ENCODE measurements at places on chromosomes 4 and X.

DNA sequence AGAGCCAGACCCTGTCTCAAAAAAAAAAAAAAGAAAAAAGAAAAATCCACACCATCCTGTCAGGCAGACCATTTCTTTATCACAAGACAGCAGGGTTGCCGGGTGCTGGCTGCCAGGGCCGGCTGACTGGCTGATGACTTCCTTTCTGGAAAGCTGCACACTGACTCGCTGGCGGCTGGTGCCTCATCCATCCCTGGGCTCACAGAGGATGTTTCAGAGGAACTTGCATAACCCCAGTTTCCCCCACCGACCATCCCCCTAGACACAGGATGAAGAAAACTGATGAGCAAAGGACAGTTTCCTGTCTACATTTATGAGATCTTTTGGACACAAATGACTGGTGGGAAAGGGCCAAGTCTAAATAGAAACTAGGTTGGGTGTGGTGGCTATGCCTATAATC, 14.1 kb downstream of the HPSE start:
- no peak for DNase-seq

DNA sequence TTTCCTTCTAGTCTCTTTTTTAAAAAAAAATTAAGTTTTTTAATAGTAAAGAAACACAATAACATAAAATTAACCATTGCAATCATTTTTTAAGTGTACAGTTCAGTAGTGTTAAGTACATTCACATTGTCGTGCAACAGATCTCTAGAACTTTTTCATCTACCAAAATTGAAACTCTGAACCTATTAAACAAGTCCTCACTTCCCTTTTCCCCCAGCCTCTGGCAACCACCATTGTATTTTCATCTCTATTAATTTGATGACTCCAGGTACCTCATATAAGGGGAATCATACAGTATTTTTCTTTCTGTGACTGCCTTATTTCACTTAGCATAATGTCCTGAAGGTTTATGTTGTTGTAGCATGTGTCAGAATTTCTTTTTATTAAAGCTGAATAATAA, 31.8 kb downstream of the MSL3 start:
- DNase-seq: no peak

- no peak for DNase-seq
These were observed 1.0 kb upstream of the CLDN22 start for GRCh38 chr4:183321079-183321478.

DNA sequence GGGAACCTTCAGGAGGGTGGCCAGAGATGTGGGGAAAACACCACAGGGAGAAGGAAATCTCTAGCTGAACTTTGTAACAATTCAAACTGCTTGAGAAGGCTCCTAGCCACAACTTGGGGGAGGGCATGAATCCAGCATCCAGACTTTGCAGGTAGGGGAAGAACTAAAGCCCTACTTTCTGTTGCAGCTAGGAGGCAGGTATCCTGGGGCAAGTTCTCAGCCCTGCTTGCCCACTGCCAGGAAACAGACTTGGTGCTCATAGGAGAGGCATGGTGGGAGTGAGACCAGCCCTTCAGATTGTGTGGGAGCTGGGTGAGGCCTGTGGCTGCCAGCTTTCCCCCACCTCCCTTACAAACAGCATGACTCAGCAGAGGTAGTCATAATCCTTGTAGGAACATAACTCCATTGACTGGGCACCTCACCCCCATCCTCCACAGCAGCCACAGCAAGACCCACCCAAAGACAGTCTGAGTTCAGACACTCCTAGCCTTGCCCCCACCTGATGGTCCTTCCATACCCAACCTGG, 209.5 kb upstream of the CPEB2 start:
- no peak for DNase-seq

DNA sequence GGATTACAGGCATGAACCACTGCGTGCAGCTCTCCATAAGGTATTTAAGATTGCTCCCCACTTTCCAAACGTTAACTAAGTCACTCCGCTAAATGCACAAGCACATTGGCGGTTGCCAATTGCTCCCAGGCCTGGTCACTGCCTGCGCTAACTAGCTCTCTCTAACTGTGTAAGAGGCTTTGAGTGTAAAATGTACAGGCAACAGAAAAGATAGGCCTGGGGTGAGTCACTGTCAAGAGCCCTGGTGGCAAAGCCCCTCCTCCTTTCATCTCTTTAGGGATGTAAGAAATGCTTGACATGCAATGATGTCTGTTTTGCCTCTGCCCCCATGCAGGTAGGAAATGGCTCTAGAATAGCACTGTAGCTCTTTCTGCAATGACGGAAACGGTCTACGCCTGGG, 329.7 kb upstream of the GATB start:
- no peak for DNase-seq

DNA sequence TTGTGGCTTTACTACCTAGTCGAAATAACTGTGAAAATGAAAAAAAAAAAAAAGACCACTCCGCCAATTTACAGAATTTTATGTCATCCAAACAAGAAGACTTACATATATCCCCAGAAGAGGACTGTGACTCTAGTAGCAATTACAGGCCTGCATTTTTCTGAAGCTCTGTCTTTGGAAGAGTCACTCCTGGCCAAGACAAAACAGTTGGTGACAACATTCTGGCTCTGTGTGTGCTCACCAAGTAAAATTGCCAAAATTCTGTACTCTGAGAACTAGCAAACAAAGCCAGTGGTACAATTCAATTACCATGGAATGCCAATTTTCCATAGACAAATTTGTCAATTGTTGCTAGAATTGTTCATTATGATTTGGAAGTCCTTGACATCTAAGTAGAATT, 311.1 kb downstream of the PDGFC start:
- DNase-seq: no peak

DNA sequence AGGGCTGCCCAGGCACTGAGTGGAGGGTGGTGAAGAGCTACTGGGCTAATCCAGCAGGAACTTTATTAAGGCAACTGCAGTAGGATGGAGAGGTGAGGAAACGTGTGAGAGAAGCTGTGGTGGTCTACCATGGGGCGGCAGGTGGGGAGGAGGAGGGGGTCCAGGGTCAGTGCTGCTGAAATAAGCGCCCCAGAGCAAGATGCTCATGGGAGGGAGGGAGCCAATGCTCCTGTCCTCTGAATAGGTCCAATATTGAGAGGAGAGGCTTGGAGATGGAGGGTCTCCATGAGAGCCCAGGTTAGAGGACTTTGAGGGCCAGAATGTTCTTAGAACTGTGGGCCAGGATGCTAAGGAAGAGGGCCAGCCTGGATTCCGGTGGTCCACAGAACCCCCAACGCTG, 35.2 kb downstream of the EVC start:
- DNase-seq: no peak

DNA sequence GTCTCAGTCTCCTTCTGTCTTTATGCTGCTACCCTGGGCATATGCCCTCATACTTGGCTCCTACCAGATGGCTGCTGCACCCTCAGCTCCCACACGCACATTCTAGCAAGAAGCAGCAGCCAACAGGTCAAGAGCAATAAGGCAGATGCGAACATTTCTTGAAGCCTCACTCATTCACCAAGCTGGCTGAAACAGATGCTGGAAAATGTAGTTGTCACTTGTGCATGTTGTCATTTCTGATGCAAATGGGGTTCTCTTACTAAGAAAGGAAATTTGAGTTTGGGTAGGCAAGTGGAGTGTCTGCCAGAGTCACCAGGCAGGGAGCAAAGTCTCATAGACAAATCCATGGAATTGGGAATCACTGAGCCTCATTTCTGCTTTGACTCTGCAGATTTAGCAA, 57.4 kb upstream of the SORBS2 start:
- DNase-seq: no peak

GRCh38 chrX:27276751-27277150, 186.4 kb downstream of the PPP4R3C start:
- DNase-seq: no peak

DNA sequence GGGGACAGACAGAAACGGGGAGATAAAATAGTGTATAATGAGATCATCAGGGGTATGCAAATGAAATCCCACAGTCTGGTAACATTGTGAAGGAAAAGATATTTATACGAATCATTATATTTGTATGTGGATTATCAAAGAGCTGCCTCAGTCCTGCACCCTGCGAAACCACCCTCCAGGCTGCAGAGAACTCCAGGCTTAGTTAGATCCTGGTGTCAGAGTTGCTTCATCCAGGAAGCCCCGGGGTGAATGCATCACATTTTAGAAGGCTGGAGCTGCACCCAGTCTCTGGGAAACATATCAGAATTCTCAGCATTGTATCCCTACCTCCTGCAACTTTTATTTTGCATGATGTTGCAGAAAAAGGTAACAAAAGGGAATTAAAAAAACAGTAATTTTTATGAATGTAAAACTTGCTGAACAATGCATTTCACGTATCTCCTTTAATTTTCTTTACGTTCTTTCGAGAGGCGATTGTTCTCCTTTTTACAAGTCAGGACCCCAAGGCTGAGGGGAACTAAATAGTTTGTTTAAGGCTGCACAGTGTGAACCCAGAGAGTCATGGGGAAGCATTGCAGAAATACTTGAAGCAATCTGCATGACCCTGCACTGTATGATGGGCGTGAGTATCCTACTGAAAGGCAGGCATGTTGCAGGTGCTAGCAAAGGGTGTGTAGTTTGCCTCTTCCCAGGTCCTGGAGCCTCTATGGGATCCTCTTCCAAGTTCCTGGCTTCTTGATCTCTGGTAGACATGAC, 299.5 kb upstream of the CLNK start:
- no peak for DNase-seq

DNA sequence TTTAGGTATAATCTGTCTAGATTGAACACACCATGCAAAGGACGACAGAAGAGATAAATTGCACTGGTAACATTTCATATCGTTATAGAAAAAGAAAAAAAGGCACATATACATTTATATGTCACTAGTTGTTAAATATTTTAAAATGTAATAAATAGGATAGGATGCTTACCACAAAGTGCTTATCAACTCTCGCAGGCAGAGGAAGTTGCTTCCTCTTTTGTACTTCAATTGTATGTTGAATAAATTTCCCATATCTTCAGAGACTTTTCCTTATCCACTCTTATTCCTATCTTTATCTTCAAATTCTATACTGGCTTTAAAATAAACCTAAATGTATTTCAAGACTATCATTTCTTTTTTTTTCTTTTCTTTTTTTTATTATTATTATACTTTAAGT, 163.3 kb upstream of the SPOCK3 start:
- DNase-seq: no peak

- no peak for DNase-seq
These were observed 28.9 kb downstream of the ARFIP1 start for GRCh38 chr4:152808670-152809069.

GRCh38 chrX:39773923-39774773, 323.6 kb downstream of the BCOR start:
- no peak for DNase-seq

DNA sequence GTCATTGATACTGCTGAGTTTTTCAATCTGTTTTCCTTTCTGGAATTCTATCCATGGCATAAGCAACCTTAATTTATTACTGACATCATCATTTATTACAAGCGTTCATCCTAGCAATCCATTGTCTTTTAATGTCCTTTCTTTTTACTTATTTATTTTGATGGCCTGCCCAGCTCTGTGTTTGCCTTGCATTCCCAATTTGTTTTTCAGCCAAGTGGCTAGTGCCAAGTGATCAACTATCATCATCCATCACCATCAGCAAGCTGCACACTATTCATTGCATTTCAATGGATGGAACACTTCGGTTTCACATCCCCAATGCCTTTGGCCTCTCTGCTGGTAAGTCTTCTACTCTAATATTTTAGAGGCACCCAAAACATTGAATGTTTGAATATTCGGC, 831.7 kb upstream of the EPHA5 start:
- DNase-seq: no peak

- DNase-seq: no peak
These were observed 80.8 kb downstream of the FAM13A start for GRCh38 chr4:88975958-88976774.

DNA sequence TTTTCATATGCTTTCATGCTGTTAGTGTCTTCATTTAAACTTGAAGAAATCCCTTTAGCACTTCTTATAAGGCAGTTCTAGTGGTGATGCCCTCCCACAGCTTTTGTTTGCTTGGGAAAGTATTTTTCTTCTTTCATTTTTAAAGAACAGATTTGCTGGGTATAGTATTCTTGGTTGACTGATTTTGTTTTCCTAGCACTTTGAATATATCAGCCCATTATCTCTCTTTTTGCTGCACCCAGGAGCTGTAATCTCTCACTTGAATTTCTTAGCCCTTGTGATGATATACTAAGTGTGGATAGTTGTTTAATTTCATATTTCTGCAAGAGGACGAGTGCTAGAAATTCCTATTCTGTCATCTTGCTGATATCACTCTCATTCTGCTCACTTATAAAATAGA, 283.7 kb downstream of the GPAT3 start:
- no peak for DNase-seq
